AG08396 (cell line): ENCODE measurements at places on chromosomes 1 and 21.

GRCh38 chr1:94301186-94301585 is 63.8 kb upstream of the ARHGAP29 start:
- no peak for DNase-seq

GRCh38 chr1:66444438-66445265 is 89.3 kb upstream of the SGIP1 start:
- no peak for DNase-seq

- DNase-seq = peak; percentile 88
These were observed at the start of gene S100A2 for GRCh38 chr1:153565529-153566374. TSS of gene S100A2 (minus strand) at chr1:153565844. CDS start at chr1:153563877, 1,967 bp downstream.

DNA sequence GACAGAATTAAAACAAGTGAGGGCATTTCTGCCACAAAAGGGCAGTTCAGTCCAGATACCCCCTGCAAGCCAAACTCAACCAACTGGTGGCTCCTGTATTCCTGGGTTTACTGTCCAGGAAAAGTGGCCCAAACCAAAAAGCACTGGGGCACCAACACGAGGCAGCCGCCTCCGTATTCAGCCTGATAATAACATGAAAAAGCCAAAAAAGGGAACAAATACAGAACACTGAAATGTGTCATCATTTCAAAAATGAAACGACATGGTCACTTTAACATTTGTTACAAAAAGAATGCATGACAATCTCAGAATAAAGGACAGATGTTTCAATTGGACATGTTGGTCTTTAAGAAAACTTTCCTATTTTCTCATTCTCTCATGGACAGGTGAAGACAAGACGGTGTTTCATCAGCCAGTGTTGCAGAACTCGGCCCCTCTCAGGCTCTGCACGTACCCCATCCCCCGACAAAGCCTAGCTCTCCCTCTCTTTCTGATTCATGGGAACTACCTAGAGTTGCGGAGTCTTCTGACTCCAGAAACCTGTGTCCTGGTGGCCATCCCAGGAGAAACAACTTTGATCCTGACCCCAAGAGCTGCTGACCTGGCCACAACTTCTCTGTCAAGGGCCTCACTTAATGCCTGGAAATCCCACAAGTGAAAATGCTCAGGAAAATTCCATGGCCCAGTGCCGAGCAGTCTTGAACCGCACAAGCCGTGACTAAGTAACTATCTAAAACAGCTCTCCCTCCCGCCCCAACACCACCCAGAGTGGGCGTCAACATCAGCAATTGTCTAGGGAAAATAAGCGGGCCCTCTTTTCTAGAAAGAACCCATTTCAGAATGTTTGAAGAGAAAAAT is 27.1 kb downstream of the ZBTB17 start:
- peak; percentile 88 for DNase-seq

DNA sequence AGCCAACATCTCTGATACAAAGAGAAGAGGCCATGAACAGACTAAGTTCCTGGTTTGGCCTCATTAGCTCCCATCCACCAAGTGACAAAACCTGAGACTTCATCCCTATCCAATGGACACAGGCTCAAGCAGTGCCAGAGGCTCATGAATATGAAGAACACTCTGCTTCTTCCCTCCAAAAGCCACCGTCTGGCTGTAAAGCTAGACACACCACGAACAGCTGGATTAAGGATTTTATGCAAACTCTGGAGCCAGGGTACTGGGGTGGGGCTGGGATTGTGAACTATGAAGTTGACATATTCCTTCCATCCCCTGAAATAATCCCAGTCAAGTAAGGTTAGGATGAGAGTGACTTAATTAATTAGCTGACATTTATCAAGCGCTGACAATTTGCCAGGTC is 139.4 kb downstream of the CSMD2 start:
- no peak for DNase-seq
